Left lobe of liver (tissue), 2 donors: ENCODE measurements at places on chromosomes 2 and 18. TPM values are rescaled to one million over a fixed set of nuclear protein-coding genes. Genes with fewer than 3 reads are reported as not detected.

DNA sequence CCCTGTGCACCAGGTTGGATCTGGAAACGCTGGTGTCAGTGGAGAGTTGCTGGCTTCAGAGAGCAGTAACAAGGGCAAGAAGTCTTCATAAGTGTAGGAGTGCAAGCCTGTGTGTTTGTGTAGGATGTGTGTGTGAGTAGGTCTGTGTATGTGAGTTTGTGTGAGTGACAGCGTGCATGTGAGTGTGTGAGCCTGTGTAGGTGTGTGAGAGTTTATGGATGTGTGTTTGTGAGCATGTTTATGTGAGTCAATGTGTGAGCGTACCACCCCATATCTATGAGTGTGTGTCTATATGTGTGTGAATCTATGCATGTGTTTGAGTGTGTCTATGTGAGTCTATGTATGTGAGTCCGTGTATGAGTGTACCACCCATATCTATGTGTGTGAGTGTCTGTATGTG, 86.5 kb upstream of the ATG16L1 start:
- DNase-seq, result no peak

GRCh38 chr2:80573950-80574349, 269.4 kb upstream of the LRRTM1 start:
- no peak for DNase-seq

- DNase-seq, result no peak
Observed at GRCh38 chr2:238255636-238256035, 15.8 kb upstream of the HES6 start.

DNA sequence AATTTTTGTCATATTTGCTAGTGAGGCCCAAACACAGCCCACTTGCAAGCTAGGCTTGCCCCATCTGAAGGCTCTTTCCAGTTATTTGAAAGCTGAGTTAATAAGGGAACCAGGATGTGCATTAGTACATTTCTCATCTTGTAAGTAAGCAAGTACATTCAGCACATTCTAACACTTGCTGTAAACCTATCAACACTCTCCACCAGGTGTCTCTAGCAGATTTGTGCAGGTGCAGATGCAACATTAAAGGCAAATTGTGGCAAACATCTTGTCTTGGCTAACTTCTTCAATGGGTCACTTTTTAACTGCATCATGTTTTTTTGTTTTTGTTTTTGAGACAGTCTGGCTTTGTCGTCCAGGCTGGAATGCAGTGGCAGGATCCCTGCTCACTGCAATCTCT, 25.3 kb upstream of the MFSD6 start:
- DNase-seq, result no peak

GRCh38 chr2:109351164-109351756, 222.3 kb downstream of the SH3RF3 start:
- no peak for DNase-seq

DNA sequence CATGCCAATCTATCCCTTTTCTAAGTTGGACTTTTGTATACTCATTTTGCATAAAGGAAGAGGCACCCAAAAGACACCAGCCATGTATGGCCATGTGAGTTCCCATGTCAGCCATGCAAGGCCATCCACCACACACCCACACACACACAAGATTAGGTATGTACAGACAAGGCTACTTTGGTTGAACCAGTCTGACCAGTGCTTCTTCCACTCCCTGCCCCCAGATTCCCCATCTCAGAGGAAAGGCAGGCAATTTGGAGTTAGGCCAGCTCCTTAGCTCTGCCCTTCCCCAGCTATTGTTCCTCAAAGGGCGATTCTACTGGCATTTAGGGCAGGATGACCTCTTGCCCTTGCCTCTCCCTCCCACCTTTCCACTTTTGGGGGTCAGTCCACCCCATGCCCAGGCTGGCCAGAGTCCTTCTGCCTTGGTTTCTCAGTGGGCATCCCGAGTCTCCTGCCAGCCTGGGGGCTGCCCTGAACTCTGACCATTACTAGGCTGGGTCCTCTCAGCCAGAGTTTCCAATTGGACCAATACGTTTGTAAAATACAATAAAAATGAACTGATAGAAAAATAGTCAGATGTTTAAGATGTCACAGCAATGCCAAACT, 101.1 kb downstream of the ZBTB7C start:
- DNase-seq, result no peak

DNA sequence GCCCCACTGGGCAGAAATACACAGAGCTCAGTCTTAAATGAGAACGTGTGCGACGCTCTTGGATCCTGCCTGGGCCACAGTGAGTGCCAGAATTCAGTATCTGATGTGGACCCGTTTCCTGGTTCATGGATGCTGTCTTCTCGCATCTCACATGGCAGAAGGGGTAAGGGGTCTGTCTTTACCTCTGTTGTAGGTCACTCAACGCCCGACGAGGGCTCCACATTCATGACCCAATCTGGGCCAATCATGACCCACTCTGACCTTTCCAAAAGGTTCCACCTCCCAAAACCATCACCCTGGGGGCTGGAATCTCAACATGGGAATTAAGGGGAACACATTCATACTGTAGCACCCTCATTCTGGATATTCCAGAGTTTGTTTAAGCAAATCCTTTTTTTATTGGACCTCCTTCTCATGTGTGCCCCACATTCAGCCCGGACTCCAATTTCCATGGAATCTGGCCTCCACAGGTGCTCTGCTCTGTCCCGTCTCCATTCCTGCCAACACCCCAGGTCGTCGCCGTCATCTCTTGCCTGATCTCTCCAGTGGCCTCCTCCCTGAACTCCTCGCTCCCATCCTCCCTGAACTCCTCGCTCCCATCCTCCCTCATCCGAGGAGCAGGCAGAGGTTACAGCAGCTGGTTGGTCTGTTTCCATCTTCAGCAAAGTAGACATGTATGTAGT, 78.9 kb upstream of the OTOS start:
- peak; percentile 28 for DNase-seq

DNA sequence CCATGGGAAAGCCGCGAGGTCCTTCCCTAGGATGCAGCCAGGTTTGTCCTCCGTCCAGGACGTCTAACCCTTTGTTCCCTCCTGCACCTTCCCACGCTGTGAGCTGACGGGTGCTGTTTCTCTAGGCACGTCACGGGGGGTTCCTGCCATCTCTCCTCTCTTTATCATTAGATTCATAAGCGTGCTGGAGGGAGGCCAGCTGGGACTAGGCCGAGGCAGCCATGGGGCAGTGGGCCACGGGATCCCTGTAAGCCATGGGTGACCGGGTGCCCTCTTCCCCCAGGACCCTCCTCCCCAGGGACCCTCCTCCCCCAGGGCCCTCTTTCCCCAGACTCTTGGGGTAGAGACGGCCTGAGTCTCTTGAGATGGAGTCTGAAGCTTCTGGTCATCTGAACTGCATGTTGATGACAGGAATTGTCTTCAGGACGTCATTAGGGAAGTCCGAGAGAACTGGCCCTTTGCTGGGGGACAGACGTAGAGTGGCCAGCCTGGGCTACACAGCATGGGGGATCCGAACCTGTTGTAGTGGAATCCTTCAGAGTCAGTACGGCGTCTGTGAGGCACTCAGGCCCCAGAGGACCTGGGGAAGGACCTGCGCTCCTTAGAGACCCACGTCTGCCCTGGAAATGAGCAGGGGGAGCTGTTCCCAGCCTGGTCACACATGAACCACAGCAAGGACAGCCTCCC, 108.1 kb downstream of the TPO start:
- no peak for DNase-seq

GRCh38 chr18:51097021-51097822, 67.2 kb downstream of the SMAD4 start:
- DNase-seq, result no peak

- DNase-seq, result no peak
Observed at GRCh38 chr2:70920367-70920715, 15.4 kb upstream of the ATP6V1B1 start.

The SULT1C4 gene
- total RNA-seq, result 1.7 TPM
